GM12864 (cell line): ENCODE measurements at places on chromosomes 7 and 10.

GRCh38 chr10:683448-684071, 5.9 kb downstream of the DIP2C start:
- DNase-seq = no peak

DNA sequence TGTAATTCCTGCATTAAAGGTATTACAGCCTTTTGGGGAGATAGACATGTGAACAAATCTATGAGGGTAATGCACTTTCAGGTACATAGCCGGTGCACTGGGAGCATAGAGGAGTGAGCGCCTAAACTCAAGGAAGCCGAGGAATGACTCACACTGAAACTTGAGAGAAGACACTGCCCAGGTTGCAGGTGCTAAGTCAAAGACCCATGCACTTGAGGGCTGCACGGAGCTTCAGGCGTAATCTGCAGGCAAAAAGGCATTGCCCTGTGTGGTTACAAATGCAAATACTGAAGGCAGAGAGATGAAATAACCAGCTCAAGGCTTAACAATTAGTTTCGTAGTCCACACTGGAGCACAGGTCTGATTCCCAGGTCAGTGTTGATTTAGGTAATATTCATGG, 51.0 kb upstream of the OSBPL3 start:
- peak; percentile 78 for DNase-seq

- no peak for DNase-seq
Observed at GRCh38 chr7:36906956-36907635, 182.8 kb upstream of the AOAH start.

DNA sequence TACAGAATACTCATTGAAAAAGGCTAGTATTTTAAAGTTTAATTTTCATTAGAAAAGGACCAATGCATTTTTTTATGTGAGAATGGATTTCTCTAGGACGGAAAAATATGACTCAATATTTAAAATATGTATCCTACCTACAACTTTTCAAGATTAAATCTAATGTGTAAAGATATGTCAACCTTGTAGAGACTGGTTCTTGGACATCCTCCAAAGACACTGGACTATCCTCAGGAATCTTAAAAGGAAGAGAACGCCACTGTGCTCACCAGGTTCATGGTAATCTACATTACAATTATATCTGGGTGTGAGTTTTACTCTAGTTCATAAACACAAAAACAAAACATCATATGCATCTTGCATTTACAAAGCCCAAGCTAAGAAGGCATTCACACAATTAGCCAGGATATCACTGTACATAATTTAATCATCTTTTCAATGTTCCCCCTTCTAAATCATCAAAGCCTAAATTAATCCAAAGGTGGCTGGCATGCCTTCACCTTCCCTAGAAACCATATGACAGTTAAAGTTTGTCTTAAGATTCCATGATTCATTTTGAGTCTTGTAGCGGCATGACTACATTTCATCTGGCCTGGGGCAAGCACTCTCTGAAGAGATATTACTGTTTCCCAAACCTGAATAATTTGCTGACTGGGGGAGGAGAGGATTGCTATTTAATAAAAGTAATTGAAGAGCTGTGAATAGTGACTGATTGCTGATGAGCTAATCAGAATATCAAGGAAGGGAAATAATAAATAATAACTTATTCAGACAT, 12.0 kb downstream of the SGCE start:
- DNase-seq = no peak

DNA sequence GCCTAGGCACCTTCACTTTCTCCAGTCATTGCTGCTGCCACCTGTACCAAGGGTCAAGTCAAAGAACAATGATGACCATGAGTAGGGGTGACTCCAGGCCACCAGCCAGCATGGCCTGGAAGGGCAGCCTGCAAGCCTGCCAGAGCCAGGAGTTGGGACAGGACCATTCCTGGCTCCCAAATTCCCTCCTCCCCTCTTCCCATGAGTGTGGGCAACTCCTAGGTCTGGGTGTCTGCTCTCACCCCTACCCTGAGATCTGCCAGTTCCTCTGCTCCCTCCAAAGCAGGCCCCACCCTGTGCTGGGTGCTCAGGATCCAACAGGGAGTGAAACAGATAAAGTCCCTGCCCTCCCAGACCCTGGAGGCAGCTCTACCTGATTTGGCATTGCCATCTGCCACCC, 125.8 kb upstream of the NANOS1 start:
- no peak for DNase-seq

- DNase-seq = no peak
Observed at GRCh38 chr7:77327067-77327931, 88.8 kb downstream of the GSAP start.

DNA sequence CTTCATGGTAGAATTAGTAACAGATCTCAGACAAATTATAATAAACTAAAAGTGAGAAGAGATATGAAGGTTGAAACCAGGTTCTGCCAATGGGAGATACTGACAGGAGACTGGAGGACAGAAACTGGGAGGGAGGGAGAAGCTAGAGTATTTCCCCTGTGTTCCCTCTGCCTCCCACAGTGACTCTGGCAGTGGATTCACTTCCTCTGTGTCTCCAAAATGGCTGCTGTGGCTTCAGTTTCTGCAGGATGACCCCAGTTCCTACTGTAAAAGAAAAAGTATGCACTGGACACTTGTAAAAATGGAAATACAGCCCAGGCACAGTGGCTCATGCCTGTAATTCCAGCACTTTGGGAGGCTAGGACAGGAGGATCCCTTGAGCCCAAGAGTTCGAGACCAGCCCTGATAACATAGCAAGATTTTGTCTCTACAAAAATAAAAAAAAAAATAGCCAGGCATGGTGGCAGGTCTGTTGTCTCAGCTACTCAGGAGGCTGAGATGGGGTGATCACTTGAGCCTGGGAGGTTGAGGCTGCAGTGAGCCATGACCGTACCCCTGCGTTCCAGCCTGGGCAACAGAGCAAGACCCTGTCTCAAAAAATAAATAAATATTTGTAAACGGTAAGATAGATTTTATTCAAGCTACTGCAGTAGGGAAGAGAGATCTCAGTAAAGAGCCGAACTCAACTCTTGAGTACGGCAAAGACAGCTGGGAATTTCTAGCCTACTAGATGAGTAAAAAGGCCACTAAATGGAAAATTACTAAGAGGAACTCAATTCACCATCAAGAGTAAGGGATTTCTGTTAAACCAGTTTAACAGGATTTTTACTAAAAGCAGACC, 156.6 kb upstream of the TRIM24 start:
- no peak for DNase-seq

DNA sequence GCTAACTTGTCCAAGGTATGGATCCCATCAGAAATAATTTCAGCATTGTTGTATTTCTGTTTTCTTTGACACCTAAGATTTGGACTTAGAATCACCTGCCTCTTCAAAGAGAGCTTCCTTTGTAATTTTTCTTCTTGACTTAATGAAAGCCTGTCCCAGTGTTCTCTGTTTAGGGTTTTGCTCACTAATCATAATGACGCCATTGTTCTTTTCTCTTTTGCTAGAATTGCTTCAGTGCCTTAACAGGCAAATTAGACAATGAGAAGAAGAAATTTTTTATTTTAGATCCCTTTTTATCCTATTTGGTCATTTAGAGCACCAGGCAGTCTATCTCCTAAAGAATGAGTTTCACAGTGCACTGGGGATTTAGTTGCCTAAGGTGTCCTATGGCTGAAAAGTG, 128.5 kb downstream of the SND1 start:
- DNase-seq = no peak

DNA sequence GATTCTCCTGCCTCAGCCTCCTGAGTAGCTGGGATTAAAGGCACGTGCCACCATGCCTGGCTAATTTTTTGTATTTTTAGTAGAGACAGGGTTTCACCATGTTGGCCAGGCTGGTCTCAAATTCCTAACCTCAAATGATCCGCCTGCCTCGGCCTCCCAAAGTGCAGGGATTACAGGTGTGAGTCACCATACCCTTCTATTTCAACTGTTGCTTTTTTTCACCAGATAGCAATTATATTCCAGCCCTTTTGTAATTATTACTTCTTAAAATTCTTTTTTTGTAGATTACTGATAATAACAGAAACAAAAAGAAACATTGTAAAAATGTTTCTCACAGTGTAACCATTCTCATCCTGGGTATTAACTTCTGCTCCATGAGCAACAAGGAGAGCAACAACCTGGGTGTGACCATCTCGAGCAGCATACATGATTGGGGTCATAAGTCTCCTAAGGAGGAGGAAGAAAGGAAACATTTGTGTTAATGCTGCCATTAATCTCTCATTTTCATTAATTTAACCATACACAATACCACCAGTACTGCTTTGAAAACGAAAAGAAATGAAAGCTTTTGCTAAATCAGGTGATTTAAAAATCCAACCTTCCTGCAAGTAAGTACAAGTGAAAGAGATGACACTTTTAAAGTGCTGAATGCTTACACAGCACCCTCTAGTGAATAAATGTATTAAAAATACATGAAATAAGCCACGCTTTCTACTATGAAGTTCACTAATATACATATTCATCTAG, 41.8 kb downstream of the ASZ1 start:
- no peak for DNase-seq

- DNase-seq = no peak
Observed at GRCh38 chr10:11869743-11870460, 46.7 kb downstream of the PROSER2 start.
